ENCODE measurements at places on chromosomes 5 and 9.

- no peak for DNase-seq
Observed at GRCh38 chr5:169527066-169527465, 56.5 kb upstream of the SPDL1 start.

DNA sequence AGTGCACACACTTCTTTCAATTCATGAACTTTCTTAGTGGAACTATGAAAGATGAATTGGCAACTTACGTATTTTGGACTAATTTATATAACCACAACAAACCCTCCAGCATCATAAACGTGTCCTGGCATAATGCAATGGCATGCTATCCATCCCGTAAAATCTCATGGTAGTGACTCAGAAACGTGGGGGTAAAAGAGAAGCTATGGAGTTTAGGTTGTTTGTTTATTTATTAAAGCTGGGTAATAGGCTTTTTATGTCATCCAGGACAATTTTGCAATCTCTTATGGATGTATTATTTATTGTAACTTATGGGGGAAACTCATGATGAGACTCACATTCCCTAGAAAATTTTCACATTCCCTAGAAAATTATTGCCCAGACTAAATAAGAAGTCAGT is 106.3 kb downstream of the GDA start:
- DNase-seq: no peak

GRCh38 chr5:39399135-39400036 is 25.4 kb downstream of the DAB2 start:
- peak; percentile 13 for DNase-seq

- no peak for DNase-seq
Observed at GRCh38 chr5:131289738-131290137, 25.9 kb downstream of the CDC42SE2 start.

DNA sequence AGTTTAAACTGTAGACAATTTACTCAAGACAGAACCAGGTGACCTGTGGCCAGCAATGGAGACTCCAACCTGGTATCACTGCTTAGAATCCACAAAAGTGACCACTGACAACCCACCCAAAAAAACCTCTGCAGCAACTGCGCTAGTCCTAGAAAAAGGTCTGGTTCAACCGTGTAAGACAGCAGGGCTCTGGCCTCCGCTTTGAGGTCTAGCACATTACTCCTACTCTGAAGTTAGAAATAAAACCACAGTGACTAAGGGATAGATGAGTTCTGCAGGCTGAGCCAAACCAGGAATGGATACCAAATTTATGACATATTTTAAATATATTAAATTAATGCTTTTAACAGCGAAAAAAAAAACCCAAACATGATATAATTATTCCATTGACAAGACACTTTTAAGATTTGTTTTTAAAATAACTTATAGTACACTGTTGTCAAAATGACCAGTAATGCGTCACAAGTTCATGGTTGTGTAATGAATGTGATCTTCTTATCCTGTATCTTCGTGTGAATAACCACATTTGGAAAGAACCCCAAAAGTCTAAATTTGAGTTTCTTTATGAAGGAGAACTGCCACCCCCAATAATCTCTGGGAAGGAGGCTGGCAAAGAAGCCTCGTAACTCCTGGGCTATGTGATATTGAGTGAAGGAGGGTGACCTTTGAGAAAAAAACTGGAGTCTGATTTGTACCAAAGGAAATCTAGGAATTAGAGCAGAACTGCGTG is 101.9 kb upstream of the SLC44A1 start:
- DNase-seq: no peak

DNA sequence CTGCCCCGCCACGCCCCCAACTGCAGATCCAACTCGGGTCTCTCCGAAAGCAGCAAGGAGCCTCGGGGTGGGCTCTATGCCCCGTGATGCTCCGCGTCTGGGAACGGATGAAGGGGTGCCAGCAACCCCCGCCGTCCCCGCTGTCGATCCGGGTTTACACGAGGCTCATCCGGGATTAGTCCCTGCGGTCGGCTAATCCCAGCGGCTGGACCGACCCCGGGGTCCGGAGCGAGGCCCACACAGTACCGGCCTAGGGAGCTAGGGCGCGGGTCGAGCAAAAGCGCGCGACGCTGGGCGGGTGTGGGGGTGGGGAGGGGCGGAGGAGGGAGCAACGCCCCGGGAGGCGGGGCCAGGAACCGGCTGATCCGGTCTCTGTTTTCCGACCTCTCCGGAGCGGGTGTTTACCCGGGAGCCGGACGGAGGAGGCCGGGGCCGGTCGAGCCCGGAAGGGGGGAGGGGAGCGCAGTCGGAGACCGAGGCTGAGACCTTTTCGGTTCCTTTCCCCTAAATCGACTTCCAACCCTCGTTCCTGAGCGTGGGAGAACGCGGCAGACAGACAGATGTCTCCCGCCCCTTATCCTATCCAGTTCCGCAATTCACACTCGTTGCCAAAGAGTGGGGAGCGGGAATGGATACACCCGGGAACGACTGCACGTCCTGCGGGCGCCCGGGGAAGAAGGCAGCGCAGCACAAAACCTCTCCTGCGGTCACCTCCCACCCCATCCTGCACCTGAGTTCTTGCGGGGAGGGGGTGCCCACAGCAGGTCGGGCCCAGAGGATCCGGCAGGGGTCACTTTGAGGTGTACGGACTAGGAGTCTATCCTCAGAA is 28.6 kb downstream of the PCDH1 start:
- peak; percentile 70 for DNase-seq
